ENCODE measurements at places on chromosomes 2 and 18.

DNA sequence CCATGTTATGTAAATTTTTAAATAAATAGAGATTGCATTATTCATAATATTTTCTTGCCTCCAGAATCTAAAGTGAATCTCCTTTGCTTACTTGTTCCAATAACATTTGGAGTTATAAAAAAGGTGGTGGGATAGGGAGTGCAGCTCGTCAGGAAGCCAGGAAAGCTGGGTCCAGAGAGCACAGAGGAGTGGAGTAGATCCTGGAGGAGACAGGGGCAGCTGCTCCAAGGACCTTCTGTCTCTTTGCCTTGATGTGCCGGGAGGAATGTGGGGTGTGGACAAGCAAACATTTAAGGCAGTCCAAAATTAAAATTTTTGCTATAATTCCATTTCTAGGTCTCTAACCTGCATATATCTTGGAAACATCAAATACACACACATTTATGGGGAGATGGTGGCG lies 29.3 kb downstream of the HAUS1 start:
- no peak for DNase-seq

DNA sequence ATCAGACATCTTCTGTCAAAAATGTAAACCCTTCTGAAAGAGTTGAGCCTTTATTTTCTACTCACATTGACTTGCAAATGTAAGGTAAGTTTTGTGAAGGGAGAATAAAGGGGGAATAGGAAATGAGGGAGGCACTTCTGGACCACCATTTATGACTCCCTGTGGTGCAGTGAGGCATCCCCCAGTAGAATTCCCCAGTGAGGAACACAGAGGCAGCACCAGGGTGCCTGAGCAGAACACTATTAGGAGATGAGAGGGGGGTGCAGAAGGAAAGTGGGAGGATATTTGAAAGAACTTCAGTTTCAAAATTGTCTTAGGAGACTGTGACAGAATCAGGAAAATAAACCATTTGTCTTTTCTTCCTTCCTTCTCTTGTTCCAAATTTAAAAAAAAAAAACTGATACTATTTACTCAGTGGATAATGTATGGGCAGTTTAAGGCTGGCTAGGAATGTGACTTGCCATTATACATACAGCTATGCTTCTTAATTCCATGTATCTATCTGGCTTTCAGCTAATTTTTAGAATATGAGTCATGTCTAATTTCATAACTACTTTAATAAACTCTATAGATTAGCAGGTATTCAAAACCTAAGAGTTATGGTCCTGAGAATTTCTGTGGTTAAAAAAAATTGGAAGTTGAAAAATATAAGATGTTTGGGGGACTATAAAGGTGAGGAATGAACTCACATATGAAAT lies 478.1 kb upstream of the CHAC2 start:
- no peak for DNase-seq

DNA sequence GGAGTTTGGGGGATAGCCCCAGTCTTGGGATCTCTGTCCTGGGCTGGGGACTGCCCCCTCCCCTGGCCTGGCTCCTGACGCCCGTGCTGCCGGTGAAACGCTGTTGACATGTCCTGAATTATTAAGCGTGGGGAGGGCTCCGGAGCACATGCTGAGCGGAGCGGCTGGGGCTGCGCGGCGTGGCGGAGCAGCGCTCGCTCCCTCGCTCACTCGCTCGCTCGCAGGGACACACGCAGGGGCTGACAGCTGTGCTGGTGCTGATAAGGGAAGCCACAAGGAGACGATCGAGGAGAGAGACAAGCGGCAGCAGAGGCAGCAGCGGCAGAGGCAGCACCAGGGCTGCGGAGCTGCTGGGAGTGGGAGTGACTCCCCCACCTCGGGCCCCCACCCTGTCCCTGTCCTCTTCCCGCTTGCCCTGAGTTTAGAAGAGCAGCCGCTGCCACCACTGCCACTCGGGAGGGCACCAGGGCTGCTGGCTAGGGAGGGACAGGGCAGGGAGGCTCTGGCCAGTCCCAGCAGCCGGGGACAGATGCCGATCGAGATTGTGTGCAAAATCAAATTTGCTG lies at the start of gene ASIC4:
Gene ASIC4 (plus strand): TSS at position 287 of the 566 bp plus-strand sequence. CDS start 243 bp downstream, at position 530.
- DNase-seq, result no peak

DNA sequence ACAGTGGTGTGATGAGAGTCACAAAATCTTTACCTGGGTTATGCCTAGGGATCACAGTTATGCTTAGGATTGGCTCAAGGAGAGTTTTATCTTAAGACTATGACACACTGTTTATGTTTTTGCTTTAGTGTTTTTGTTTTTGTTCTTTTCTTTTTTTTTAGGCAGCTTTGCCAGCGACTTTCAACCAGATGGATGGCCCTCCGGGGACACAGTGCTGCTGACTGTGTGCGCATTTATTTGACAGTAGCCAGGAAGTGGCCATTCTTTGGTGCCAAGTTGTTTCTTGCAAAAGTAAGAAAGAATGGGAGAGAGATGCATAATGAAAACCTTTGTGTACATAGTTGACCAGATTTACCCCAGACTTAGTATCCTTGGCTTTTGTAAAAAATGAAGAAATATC lies 15.1 kb upstream of the DYNC2LI1 start:
- DNase-seq, result no peak

DNA sequence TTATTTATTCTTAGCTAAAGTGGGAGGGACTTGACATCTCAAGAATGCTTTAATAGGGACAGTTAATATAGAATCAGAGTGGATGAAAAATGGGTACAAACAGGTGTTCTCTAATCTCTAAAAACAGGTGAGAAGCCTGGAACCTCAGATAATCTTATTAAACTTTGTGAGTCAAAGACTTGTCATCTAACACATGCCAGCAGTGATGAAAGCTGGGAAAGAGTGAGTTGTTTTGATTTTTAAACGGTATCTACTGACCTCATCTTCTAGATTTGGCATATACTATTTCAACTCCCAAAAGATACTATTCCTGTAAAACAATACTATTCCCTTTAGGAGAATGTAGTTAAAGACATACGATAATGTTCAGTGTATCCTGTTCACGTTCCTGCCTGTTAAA lies 103.4 kb downstream of the CCDC141 start:
- no peak for DNase-seq

GRCh38 chr2:118032169-118033013 lies 18.5 kb upstream of the CCDC93 start:
- DNase-seq, result peak; percentile 46

GRCh38 chr2:208244422-208244821 lies 10.4 kb downstream of the IDH1 start:
- DNase-seq, result no peak

DNA sequence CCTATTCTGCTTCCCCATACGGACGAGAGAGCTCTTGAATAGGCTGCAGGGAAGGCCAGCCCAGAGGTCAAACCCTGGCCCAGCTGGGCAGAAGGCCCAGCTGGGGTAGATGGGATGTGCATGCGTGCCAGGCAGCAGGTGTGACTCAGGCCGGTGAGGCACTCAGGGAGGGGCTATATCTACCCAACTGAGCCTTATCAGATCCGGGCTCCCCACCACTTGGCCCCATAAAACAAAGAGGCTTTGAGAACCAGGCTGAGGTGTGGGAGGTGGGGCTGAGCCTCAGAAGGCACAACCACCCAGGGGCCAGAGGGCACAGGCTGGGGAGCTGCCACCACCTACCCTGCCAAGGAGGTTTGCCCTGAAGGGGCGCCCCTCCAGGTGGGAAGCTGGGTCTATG lies 8.0 kb upstream of the CFAP65 start:
- no peak for DNase-seq

DNA sequence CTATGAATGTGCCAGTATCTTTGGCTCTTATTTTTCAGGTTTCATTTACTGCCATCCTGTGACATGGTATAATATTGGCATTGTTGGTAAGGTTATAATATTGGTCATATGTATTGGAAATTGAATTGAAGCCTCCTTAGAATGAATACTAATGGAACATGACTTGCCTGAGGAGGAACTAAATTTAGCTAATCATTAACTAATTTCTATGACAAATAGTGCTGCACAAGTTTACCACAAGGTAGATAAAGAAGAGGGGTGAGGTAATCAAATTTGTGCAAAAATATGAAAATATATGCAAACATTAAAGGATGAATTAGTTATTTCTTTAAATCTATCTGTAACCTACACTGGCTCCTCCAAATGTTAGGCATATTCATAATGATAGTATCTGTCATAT lies 43.2 kb upstream of the ORC2 start:
- no peak for DNase-seq

DNA sequence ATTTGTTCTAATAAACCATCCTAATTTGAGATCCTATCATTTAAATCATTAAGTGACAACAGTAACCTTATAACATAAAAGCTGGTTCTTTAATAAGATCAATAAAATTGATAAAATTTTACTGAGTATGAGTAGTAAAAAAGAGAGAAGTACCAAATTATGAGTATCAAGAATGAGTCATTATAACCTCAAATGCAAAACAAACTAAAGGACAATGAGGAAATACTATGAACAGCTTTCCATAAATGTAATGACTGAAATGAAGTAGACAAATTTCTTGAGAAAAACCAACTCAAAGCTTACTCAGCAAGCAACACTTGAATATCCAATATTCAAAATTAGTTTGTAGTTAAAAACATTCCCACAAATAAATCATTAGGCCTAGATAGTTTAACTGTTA lies 433.0 kb downstream of the ZEB2 start:
- no peak for DNase-seq

DNA sequence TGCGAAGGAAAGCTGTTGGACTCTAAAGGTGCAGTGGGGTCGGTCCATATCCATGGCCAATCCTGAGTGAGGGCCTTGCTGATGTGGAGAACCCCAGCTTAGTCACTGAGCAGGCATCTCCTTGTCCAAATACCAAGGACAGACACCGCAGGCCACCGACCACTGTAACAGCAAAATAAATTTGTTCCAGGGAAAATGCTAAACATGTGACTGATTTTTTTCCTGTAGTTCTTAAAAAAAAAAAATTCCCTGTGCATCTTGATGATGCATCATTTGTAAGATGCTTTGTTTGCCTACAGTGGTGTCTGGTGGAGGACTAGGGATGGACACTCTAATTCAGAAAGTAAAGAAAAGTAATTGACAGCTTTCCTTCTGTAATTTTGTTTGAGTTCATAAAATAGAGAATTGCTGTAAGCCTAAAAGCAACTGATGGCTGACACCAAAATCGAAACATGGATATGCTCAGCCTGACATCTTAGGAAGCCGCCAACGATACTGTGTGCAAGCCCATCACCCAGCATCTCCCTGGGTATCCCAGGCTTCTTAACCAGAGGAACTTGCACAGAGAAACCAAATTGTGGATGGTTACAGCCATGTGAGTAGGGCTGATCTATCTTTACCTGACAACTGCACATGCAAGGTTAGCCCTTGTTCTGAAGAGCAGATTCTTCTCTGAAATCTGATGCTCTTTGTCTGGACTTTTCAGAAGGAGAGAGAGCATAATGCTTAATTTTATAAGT lies 188.6 kb downstream of the ARL4C start:
- no peak for DNase-seq

- DNase-seq, result no peak
These were observed 289.3 kb upstream of the HS6ST1 start for GRCh38 chr2:128607911-128608506.

GRCh38 chr2:134396493-134396892 lies 142.6 kb downstream of the MGAT5 start:
- no peak for DNase-seq

- DNase-seq, result no peak
These were observed 241.1 kb downstream of the SMAD2 start for GRCh38 chr18:47689371-47689770.

DNA sequence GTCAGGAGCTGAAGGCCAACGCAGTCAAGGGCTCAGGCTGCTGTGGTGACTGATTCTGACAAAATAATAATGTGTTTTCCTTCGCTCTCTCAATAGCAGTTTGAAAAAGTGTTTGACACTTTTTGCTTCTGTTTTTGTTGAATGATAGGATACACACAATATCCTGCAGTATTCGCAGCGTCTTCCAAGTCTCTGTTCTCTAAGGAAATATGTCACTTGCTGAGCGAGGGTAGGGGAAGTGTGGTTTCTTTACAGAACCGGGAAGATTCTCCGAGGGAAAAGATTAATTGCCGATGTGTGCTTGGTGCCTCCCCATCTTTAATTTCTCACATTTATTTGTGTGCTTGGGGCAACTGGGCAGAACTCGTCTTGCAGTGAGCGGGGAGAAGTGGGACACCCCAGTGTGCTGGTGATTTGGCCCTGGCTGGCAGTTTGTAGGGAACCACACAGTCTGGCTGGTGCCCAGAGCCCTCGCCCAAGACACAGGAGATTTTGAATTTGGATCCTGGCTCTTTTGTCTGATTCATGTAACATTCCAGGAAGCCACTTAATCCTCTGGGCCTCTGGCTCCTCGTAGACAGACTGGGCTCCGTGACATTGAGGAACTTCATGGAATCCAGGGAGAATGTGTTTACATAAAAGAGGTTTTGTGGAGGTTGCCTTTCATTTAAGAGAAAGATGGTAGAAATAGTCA lies 169.4 kb downstream of the LDLRAD4 start:
- no peak for DNase-seq

DNA sequence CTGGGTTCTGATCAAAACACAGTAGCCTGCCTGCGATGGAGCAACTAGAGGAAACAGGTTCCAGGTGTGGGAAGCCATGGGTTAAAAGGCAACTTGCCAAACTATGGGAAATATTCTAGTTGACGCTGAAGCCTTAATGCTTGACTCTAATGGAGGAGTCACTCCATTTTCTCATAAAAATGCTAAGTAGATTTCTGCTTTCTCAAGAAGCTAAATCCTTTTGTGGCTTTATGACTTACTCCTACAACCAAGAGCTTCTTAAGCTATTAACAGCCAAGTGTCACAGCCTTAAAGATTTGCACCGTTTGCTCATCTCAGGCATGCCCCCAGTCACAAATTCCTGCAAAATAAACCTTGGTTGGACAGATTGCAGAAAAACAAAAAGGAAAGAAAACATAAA lies 25.2 kb downstream of the ANKRD44 start:
- no peak for DNase-seq

- no peak for DNase-seq
These were observed 85.8 kb downstream of the RBM43 start for GRCh38 chr2:151175864-151176263.

- DNase-seq, result no peak
These were observed 357.5 kb upstream of the ETAA1 start for GRCh38 chr2:67039517-67040103.

- DNase-seq, result no peak
These were observed 528.0 kb upstream of the TNP1 start for GRCh38 chr2:217387776-217388387.

- DNase-seq, result no peak
These were observed 62.4 kb downstream of the DGKD start for GRCh38 chr2:233416706-233417105.

DNA sequence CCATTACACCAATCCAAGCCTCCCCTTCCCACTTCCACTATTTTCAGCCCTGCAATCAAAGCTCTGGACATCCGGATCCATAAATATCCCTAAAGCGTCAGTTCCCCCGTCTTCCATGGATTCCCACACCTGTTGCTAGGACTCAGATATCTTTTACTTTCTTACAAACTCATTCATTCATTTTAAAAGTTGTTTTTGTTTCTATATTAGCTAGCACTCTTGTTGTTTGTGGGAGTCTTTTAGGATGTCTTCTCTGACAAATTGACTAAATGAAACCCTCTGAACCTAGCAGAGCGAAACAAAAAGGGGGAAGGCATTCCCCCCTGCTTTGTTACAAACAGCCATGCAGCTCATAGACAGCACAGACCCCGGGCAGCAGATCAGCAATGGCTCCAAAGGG lies 9.0 kb upstream of the NBAS start:
- no peak for DNase-seq
